ENCODE measurements at places on chromosomes 1 and 21.
A peak's percentile ranks its signal among the peaks of the same experiment; 100 is the strongest.

DNA sequence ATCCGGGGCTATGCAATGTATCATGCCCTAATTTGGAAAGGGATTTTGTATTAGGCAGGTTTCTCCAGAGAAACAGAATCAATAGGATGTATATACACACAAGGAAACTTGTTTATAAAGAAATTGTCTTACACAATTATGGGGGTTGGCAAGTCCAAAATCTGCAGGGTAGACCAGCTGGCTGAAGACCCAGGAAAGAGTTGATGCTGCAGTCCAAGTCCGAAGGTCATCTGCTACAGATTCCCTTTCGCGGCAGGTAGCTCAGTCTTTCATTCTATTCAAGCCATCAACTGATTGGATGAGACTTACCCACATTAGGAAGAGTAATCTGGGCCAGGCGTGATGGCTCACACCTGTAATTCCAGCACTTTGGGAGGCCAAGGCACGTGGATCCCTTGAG is 54.6 kb upstream of the CXADR start:
- no peak for DNase-seq

GRCh38 chr1:69946935-69947334 is 258.4 kb downstream of the LRRC40 start:
- no peak for DNase-seq

DNA sequence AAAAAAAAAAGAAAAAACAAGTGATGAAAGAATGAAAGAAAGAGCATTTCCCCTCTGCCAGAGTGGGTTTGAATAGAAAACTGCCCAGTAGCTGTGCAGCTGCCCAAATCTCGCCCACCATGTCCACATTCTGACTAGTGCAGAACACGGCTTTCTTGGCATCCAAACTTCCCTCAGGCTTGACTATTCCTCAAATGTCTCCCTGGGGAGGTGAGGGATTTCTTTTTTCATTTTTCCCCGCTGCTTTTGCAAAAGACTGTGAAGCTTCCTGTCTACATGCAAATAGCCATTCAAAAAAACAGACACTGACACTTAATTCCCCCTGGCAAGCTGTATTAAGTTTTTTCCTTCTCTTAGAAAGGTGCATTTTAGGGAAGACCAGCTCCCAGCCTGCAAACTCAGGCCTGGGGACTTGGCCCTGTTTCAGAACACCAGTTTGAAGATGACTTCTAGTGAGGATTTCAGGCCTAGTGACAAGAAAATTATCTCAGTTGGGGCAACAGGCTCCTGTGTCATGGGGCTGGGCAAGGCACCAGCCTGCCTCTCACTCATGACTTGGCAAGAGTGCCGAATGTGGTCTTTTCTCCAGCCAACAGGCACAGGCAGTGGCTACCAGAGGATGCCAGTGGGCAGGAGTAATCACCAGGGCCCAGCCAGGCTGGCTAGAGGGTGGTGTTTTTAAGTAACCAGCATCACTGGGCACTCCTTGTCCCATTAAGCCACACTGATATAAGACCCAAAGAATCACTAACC is 178.1 kb upstream of the NFIA start:
- DNase-seq = no peak

- no peak for DNase-seq
These were observed 75.3 kb upstream of the WDR26 start for GRCh38 chr1:224509907-224510306.

- no peak for DNase-seq
These were observed 464.3 kb upstream of the DEPDC1 start for GRCh38 chr1:68961143-68961542.

GRCh38 chr1:27489501-27489972 is 430 bp downstream of the WASF2 start:
- no peak for DNase-seq

DNA sequence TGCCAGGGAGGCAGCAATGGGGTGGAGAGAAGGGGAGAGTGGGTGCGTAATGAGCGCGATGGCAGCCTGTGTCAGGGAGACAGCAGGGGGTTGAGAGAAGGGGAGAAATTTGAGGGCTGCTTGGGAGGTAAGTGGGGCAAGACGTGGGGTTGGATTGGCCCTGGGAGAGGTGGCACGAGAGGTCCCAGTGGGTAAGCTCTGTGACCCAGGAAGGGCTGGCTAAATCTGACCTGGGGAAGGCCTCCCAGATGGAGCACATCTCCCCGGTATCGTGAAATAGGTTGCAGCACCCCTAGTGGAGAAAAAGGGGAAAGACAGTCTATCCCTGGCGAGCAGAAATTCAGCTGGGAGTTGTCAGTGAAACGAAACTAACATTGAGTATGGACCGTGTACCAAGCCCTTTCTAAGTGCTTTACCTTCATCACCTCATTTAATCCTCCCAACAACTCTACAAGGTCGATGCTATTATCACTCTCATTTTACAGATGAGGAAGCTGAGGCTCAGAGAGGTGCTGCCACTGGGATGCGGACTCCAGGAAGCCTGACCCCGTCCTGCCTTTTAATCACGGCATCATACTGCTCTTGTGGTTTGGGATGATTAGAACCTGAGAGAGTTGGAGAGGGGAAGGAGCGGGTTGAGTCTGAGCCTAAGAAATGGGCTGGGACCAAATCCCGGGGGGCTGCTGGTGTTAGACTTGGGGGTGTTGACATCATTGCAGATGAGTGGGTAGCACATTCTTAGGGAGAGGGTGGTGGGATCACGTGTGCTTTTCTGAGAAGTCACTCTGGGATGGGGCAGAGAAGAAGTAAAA is 56.6 kb upstream of the RPL11 start:
- DNase-seq = no peak

GRCh38 chr1:244897476-244898254 is 33.3 kb upstream of the HNRNPU start:
- DNase-seq = no peak

GRCh38 chr1:67148516-67149178 is 13.9 kb upstream of the C1orf141 start:
- no peak for DNase-seq

GRCh38 chr1:215146240-215146975 is 63.9 kb downstream of the KCNK2 start:
- DNase-seq = no peak

GRCh38 chr1:212916481-212917133 is 33.7 kb upstream of the VASH2 start:
- DNase-seq = peak; percentile 60

DNA sequence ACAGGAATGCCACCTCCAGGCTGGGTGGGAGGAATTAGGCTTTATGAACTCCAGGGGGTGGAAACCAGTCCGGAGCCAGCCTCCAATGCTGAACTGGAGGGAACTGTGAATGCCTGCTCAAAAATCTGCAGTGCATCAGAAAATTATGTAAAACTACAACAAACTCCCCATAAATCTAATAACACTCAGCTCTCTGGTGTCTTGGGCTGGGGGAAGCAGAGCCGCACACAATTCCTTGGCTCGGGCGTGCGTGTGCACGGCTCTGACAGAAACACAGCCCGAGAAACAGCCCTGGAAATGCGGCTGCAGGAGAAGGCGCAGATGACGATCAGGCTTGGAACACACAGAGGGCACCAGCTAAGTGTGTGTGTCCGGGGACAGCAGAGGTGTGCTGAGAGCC is 127.6 kb upstream of the VAMP3 start:
- DNase-seq = no peak

DNA sequence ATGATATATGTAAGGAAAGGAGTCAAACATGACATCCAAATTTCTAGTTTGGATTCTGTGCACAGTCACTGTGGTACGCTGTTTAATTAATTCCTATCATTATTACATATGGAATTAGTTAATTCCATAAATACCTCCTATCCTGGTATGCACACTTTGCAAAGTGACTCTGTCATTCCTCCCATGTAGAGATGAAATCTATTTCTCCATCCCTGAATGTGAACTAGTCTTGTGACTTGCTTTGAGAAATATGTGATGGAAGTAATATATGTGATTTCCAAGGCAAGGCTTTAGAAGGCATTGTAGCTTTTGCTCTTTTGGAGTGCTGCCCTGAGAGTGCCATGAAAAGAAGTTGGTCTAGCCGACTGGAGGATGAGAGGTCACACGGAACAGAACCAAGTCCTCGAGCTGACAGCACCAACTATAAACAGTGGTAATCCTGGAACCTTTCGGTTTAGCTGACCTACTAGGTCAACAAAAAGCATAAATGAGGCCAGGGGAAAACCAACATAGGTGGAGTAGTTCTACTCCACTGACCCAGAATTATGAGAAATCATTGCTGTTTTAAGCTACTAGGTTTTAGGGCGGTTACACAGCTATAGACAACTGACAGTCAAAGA is 1.5 kb downstream of the SELENOF start:
- DNase-seq = no peak

GRCh38 chr1:243731301-243731891 is 118.6 kb downstream of the AKT3 start:
- DNase-seq = no peak

GRCh38 chr1:184388319-184388889 is 1.6 kb downstream of the C1orf21 start:
- peak; percentile 42 for DNase-seq

DNA sequence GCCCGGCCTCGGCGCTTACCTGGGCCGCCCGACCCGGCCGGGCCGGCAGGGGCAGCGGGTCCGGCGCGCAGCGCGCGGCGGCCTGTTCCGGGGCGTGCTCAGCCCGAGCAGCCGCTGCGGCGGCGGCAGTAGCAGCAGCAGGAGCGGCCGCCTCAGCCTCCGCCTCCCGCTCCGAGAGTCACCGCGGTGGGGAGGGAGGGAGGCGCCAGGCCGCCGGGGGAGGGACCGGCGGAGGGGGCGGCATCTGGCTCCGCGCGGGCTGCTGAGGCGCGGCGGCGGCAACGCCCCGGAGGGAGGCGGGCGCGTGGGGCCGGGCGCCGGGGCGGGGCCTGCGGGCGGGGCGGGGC is at the start of gene CTNNBIP1:
Gene CTNNBIP1, minus strand, starts transcription at position 194 of the 347 bp plus-strand sequence. CDS start 38,205 bp downstream, outside the sequence.
- no peak for DNase-seq

DNA sequence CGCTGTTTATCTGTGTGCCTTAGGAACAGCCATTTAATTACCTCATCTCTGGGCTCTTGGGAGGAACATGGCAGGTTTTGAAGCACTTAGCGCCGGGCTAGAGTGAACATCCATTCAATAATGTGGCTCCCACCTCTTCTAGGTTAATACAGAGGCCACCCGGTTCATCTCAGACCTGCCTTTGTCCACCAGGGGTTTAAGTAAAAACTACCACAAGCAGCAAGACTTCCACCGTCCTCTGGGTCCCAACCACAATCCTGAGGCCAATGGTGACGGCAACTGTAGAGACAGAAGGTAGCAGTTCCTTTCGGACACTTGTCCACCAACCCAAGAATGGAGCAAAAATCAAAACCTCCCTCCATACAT is 924 bp upstream of the DDOST start:
- no peak for DNase-seq

DNA sequence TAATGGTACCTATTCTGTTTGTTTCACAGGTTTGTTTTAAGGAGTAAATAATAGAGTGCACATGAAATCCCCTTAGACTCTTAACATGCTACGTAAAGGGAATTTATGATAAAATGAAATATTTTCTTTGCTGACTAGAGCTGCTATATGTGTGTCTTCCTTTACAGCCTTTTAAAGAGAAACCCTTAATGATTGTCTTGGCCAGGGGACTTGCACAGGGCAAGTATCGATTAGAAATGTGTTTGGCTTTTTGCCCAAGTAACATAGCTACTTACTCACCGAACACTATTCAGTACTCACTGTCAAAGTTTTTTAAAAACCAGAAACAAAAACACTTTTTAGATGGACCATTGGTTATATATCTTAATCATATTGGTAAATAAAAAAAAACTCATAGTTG is 71.3 kb upstream of the KIAA1614 start:
- DNase-seq = no peak

GRCh38 chr1:226558036-226558650 is 9.6 kb downstream of the STUM start:
- DNase-seq = no peak

GRCh38 chr1:156422602-156423091 is 53.6 kb downstream of the RHBG start:
- no peak for DNase-seq

All from spinal cord (tissue), 10 donors.